NAMALWA (cell line): ENCODE measurements at places on chromosomes 7 and 10.

DNA sequence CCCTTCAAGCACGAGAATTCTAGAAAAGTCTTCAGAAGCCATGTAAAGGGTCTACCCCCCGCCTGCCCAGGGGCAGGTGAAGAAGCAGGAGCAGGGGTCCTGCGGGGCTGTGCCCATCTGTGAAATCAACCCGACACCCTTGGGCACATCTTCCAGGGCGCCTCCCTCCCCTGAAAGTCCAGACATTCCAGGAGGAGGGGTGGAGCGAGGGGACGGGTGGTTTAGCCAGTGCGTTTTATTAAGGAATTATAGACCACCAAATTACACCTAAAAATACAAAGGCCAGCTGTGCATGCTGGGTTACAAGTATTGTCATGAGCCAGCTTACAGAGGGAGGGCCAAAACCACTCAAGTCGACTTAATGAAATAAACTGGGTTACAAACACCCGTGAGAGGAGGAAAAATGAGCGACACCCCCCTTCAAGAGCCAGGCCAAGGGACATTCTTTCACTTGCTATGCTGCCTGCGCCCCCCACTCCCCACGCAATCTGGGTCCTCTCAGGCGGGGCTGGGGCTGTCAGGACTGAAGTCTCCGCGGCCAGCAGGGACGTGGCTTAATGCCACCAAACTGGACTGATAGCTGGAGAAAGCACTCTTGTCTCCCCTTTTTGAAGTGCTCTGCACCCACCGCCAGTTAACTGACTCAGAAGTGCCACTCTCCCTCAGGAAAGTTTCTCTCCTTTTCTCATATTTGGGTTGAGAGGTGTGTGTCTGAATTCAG is 360.3 kb downstream of the FRMD4A start:
- no peak for DNase-seq

DNA sequence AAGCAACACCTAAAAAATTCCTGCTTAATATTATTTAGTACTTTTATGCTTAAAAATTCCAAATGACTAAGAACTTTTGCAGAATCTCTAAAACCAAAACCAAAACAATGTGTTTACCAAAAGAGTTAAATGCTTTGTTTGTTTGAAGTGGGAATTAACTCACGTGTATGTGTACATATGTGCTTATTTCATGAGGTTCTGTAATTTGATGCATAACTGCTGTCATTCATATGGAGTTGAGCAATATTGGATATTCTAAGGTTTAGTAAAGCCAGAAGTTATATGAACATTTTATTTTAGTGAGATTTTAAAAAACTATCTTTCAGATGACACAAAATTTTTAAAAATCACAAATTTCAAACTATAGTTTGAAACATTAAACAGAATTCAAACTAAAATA is 157.1 kb downstream of the PIP4K2A start:
- no peak for DNase-seq

DNA sequence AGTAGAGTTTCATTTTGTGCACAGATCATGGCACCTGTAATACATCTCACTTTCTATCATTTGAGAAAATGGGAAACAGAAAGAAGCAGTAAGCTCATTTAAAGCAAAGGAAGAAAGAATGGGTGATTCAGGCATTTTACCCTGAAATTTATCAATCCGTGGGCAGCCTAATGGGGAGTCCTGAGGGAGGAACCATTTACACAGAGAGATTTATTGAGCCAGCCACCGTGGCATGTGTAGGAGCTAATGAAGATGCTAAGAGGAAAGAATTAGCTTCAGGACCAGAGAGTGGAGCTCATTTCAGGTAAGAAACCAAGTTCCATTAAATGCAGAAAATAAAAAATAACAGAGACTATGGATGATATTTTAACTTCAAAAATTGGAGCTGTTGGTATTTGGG is 443.4 kb upstream of the COBL start:
- DNase-seq: no peak

GRCh38 chr7:73593207-73594045 is 15.0 kb upstream of the TBL2 start:
- DNase-seq: no peak

GRCh38 chr7:116595063-116595462 is 70.2 kb downstream of the CAV1 start:
- no peak for DNase-seq

DNA sequence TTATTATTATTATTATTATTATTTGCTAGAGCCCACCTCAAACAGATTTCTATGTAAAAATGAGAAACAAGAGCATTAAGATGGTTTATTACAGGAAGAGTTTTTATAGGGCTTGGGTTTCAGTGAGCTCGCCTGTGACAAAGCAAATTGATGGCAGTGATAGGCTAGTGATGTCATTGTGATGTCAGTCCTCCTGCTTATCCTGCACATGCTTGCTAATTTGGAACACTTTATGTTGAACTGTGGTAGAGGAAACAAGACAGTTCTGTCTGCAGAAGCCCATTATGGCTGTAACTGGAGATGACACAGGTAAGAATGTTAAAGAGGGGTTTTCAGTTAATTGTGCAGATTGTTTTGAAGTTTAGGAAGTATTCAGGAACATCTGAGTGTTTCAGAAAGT is 68.3 kb downstream of the CREM start:
- peak; percentile 64 for DNase-seq

DNA sequence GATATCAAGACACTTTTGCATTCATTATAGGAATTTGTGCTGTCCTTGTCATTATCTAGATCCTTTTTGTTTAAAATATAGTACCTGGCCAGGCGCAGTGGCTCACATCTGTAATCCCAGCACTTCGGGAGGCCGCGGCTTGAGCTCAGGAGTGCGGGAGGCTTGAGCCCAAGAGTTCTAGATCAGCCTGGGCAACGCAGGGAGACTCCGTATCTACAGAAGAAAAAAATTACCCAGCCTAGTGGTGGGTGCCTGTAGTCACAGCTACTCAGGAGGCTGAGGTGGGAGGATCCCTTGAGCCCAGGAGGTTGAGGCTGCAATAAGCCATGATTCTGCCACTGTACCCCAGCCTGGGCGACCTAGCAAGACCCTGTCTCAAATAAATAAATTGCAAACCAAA is 621 bp upstream of the MORN4 start:
- peak; percentile 50 for DNase-seq

DNA sequence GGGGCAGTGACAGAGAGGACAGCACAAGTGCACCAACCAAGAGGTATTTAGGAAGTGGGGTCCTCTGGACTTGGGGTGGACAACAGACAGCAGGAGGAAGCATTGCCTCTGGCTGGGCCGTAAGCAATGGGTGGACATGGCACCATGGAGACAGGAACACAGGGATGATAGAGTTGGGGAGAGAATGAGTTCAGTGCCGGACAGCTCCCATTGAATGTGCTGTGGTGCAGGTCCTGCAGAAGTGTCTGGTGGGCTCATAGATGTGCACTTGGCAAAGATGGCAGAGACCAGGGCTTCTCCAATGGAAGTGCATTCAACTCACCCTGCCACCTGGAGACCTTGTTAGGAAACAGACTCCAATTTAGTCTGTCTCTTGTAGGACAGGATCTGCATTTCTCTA is 341.5 kb upstream of the ZMIZ1 start:
- no peak for DNase-seq

DNA sequence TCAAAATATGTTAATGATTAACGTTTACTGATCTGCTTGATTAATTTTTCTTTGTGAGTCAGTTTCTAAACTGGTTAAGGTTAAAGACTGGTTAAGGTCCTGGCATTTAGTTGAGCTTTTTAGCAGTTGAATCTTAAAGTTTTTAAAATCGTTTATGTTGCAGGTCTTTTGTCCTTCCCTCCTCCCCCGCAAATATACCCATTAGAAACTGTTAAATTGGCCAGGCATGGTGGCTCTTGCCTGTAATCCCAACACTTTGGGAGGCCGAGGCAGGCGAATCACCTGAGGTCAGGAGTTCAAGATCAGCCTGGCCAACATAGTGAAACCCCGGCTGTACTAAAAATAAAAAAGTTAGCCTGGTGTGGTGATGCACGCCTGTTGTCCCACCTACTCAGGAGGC is 100.9 kb downstream of the PODXL start:
- DNase-seq: no peak

- no peak for DNase-seq
Measured at GRCh38 chr10:78405736-78406135, 372.1 kb downstream of the RPS24 start.

DNA sequence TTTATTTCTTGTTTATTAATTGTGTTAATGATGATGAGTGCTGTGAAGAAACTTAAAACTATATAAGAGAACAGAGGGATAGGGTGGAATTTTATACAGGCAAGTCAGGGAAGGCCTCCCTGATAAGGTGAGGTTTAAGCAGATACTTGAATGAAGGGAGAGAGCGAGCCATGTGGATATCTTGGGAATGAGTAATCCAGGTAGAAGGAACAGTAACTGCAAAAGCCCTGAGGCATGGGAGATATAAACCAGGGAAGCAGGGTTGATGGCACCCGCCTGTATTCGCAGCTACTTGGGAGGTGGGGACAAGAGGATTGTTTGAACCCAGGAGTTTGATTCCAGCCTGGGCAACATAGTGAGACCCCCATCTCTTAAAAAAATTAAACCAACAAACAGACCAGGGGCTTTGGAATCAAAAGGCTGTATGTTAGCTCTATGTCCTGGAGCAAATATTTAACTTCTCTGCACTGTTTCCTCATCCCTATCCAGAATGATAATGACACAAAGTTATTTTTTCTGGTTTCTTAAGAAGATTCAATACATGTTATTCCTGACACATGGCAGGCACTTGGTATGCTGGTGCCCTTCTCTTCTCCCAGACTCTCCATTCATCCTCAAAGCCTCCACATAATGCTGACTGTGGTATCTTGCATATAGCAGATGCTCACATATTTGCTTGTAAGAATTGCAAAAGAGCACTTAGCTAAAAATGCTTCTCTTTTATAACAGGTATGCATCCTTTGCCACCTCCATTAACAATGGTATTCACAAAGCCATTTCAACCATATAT is 169.3 kb downstream of the CHN2 start:
- DNase-seq: no peak

DNA sequence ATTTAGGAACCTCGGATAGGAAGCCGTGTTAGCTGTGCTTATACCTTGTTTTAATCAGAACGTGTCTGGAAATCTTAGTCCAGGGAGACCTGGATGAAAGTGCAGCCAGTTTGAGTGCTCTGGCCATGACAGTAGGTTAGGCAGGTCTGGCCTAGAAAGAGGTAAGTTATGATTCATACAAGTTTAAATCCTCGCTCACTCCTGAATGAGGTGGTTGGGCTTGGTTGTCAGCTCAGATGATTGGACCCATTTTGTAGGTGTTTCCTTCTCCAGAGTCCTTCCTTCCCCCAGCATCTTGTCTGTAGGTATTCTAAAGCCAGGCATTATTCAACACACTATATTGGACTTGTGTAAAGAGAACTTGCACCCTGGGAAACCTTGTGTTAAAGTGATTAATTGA is 561.9 kb upstream of the GALNT17 start:
- DNase-seq: no peak

- DNase-seq: no peak
Measured at GRCh38 chr7:54483523-54483922, 58.7 kb upstream of the VSTM2A start.

DNA sequence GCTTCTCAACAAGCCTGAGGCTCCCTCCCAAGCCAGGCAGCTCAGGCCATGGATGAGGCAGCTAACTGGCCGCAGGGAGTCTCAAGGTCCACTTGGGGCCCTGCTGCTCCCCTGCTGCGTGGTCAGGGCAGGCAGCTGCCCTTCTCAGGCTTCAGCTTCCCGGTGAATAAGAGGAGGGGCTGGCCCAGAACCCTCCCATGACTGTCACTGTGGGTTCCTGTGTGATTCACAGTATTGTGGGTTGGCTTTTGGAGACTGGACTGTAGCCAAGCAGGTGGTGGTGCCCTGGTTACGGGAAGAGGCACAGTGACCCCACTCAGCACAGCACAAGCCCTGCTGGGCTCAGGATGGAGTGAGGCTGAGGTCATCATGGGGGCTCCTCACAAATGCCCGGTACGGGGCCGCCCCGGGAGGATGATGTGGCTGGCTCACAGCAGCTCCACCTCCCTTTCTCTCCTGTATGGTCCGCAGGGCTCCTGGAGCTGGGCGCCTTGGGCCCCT is 189.8 kb downstream of the HECW1 start:
- no peak for DNase-seq

GRCh38 chr7:128924707-128925588 is 12.8 kb upstream of the IRF5 start:
- DNase-seq: no peak

GRCh38 chr7:90180011-90180585 is 25.8 kb downstream of the STEAP1 start:
- DNase-seq: no peak

DNA sequence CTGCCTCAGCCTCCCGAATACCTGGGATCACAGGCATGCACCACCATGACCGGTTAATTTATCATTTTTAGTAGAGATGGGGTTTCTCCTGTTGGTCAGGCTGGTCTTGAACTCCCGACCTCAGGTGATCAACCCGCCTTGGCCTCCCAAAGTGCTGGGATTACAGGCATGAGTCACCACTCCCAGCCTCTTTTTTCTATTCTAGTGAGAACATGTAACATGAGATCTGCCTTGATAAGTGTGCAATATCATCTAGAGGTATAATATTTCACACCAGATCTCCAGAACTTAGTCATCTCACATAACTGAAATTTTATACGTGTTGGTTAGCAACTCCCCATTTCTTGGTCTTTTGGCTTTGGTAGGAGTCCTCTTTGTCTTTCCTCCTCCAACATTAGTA is 656.9 kb downstream of the CNTNAP2 start:
- DNase-seq: no peak

GRCh38 chr7:95469187-95469586 is 16.6 kb upstream of the ASB4 start:
- DNase-seq: no peak

DNA sequence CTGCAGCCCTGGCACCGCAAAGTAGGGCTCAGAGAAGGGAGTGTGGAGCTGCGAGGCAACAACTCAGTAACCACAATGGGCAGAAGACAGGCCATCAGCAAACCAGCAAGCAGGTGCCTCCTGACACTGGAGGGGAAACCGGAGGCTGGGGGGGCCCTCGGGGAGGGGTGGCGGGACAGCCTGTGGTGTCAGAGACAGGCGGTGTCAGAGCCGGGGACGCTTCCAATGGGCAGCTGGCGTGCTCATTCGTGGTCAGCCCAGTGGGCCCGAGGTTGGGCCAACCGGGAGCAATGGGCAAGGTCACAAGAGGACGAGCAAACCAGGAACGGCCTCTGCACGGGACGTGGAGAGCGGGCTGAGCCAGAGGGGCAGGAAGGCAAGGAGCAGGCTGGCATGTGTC is 158.1 kb downstream of the MAD1L1 start:
- DNase-seq: no peak

DNA sequence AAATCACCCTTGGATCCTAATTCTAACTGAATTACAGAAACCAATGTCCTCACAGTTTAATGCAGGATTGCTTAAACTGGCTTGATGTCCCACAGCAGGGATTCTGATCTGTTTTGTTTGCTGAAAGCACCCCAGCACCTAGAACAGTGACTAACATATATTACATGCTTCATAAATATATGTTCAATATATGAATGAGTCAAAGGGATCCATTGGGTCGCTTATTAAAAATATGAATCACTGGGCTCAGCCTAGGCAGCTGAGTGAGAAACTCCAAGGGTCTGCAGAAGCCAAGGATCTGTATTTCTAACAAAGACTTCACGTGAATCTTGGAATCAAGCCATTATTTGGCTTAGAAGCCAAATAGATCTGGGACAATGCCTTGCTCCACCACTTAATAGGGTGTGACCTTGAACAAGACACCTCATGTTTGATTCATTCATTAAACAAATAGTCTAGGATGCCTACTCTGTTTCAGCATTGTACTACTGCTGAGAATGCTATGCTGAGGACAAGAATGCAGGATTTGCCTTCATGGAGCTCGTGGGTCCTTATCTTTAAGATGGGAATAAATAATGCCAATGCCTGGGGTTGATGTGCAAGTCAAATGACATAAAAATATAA is 103.4 kb upstream of the DLX6 start:
- no peak for DNase-seq

- DNase-seq: peak; percentile 18
Measured at GRCh38 chr7:87445897-87446296, 29.6 kb downstream of the ABCB4 start.
